ENCODE measurements at places on chromosomes 6 and 20.
A peak's percentile ranks its signal among the peaks of the same experiment; 100 is the strongest.

GRCh38 chr20:62969939-62970306, 17.4 kb downstream of the SLC17A9 start:
- no peak for DNase-seq

DNA sequence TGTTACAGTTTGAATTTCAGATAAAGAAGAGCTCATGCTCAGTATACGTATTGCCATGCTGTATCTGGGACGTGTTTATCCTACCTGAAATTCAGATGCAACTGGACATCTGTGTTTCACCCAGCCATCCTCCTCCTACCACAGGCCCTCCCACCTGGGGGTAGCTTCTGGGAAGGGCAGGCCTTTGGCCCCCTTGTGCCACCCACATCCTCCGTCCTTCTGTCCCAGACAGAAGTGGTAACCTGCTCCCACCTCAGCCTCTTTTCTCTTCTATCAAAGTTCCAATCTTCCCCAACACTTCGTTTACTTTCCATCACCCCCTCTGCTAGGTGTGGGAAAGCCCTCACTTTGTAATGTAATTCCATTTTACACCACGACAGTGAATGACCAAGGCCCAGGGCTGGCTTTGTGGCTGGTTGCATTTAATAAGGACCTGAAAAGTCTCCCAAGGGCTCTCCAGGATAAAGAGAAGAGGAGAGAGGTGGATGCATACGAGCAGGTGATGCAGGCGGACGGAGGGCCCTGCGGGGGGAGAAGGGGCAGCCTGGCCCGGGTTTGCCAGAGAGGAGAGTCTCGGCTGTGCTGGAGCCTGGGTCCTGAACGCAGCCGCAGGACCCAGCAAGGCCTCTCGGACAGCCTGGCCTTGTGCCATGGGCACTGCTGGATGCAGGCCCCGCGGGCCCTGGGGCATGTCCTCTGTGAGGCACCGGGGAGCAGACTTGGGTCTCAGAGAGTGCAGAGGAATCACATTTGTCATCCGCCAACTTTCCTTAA, 98.4 kb downstream of the PSMB1 start:
- DNase-seq, result no peak

DNA sequence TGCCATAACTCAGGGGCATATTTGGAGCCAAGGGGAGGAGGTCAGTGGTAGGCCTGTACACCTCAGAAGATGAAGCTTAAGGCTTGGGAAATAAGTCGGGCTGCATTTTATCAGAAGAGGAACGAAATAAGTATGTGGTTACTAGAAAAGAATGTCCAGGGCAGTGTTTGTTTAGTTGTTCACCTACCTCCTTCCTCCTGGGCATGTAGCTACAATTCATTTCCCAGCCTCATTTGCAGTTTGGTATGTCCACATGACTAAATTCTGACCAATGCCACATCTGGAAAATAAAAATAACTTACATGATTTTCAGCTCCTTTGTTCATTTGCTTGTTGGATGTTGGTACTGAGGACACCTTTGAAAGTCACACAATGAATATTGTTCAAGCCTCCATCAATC, 294.5 kb upstream of the RGS17 start:
- no peak for DNase-seq

DNA sequence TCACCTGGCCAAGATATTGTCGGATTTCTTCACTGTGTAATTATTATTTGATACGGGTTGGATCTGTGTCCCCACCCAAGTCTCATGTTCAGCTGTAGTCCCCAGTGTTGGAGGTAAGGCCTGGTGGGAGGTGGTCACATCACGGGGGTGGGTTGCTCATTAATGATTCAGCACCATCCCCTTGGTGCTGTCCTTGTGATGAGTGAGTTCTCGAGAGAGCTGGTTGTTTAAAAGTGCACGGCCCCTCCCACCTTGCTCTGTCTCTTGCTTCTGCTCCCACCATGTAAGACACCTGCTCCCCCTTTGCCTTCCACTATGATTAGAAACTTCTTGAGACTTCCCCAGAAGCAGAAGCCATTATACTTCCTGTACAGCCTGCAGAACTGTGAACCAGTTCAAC, 173.9 kb upstream of the PMEPA1 start:
- no peak for DNase-seq

- no peak for DNase-seq
Measured at GRCh38 chr6:153960741-153961140, 78.3 kb upstream of the OPRM1 start.

DNA sequence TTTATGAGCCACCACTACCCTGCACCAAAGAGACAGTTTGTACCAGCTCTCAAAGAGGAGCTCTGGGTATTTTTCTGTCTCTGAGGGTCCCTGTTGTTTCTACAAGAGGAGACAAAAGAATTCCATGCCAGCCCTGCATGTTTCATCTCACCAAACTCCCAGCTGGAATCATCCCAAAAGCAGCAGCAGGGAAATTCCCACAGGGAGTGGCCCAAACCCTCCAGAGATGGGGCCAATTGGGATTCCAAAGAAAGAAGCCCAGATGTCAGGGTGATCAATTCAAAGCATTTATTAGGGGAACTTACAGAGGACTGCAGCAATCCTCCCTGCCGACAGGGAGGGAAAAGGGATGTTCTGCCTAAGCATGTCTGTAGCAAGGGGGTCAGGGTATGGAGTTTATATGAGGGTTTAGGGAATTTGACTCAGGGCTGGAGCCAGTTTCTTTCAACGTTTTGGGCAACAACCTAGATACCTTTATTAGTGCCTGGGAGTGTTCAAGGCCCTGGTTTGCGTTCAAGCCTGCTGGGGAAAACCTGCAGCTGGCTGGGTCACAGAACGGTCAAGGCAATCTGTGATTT, 47.2 kb downstream of the MUC22 start:
- DNase-seq, result no peak

DNA sequence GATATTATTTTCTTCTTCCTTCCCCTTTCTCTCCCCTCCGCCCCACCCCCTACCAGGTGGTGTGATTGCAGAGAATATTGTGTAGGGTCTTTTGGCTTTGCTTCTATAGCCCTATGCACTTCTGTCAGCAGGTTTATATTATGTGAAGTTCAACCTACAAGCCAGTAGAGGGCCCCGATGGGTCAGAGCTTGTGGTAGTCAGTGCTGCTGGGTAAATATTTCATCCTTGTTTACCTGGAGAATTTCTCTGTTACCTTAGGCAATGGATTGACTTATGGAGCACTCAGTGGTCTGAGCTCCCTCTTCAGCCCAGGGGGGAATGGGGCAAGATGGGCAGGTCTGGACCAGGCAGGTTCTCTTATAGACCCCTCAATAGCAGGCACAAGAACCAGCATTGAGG, 720.9 kb downstream of the GRIK2 start:
- no peak for DNase-seq

DNA sequence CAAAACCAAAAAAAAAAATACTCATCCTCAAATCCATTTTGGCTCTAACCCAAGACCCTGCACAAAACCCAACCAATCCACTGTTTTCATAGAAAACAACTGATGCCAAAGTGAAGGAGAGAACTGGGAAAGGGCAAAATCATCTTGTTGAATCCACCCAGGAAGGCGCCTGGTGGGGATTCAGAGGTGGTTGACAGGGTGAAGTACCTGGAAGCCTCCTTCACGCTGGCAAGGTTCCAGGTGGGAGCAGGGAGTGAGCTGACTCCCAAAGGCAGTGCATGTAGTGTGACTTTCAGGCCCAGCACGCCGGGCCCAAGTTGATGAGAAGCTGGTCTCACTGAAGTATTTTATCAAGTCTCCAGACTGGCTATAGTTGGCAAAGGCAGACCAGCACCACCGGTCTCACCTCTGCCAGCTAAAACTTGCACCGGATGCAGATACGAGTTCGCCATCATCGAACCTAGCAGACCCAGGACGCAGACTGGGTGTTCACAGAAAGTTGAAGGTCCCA, 16.5 kb downstream of the PPP1R10 start:
- DNase-seq, result no peak

- DNase-seq, result peak; percentile 79
Measured at GRCh38 chr6:7909323-7910276, 988 bp downstream of the TXNDC5 start.

DNA sequence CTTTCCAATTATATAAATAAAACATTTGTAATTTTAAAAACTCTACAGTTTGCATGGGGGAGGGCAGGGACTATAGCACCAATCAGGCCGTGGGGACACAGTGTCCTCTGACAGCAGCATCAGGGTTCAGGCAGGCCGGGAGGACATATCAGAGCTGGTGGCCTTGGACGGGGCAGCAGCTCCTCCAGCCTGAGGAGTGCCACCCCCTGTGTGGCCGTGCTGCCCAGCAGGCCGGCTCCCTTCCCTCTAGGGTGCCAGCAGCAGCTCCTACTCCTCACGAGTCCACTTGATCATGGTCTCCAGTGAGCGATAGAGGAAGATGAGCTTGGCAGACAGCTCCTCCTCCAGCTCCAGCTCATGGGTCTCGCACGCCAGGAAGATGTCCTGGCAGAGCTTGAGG, 144.0 kb upstream of the PHACTR3 start:
- no peak for DNase-seq

DNA sequence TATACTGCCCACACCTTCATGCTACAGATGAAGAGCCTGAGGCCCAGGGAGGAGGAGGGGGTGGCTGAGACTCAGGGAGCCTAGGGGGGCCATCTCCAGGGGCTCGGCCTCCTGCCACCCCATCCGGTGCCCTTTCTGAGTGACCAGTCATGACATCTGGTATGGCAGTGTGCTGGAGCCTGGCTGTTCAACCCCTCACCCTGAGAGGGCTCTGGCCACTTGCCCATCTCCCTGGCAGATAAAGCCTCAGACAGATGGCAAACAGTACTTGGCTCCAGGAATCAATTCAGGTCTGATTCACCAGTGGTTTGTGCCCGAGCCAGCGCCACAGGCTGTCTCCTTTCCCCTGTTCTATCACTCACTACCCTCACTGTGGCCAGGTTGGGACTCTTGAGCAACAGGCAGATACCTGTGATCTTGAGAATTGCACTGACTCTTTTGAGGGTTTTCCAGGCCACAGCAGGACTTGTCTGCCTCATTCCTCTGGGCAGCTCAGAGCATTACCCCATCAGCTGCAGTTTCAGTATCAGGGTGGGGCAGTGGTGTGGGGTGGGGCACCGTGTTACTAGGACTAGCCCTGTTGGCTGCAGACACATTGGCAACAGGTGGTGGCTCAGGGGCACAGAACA, 22.8 kb downstream of the SRSF3 start:
- no peak for DNase-seq

GRCh38 chr6:170151321-170151771, 139.5 kb downstream of the DLL1 start:
- DNase-seq, result no peak

- DNase-seq, result no peak
Measured at GRCh38 chr6:131136021-131136786, 937 bp downstream of the AKAP7 start.

DNA sequence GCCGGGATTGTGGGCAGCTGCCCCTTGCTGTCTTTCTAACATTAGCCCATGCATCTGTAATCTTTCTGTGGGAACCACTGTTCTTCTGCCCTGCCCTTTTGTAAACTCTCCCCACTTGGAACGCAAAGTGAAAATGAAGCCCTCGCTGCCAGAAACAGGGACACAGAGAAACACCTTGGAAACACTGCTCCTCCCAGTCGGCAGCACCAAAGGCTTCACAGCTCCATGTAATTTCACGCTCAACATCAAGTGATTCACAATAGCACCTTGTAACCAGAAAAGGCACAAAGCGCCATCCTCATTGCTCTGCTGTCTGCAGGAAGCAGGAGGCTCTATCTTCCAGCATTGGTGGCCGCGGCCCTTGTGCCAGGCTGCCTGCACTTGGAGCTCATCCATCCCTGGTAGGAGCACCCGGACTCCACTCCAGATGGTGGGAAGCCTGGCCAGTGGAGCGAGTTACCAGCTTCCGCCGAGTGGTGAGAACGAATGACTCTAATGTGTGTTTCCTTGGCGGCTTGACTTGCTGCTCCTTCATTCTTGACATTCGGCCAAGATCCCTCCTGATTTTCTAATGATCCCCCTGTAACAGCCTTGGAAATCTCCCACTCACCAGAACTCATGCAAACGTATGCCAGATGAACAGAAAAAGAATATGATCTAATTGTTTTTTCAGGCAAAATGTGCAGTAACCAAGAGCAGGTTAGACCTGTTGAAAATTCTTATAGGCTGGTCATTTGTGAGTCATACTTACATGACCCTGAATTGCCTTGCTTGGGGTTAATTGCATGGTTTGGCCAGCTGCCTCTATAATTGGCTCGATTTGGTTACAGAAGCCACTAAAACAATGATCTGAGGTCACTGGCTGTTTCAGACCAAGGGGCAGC, 169.1 kb upstream of the CDYL start:
- DNase-seq, result no peak

GRCh38 chr20:7392542-7393206, 547.6 kb downstream of the HAO1 start:
- DNase-seq, result no peak

DNA sequence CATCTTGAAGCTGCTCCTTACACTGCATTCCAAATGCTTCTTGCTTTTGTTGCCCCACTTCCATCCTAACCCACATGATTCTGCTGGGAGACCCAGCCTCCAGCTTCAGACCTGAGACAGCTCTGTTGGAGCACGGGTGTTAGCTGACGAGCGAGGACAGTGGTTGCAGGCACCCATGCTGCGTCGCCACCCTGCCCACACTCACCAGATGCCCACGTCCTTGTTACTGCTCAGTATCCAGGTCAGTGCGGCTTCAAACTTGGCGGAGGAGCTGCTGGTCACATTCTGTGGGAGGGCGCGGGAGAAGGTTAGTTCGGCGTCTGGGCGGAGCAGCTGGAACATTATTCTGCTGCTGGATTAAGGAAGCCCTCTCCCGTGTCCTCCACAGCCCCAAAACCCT, 9.0 kb downstream of the LEMD2 start:
- DNase-seq, result no peak

- no peak for DNase-seq
Measured at GRCh38 chr6:169092375-169092774, 161.3 kb downstream of the THBS2 start.

- no peak for DNase-seq
Measured at GRCh38 chr6:89678531-89678930, 40.0 kb upstream of the LYRM2 start.

- no peak for DNase-seq
Measured at GRCh38 chr6:130937942-130938604, 110.9 kb downstream of the SMLR1 start.

DNA sequence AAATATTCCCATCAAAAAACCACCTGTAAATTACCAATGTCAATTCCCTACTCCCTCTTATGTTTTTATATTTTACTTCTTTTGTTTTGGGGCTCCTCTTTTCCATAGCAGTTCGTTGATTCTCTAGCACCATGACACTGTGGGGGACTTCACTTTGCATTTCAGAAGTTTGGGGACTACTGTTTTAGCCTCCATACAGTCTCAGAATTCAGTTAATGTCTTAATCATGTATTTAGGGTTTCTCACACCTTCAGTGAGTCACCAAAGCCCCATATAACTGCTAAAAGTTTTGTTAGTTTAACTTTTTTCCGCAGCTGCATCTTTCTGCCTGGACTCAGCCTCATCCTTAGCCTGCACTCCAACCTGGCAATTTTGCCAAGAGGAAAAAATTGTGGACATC, 20.7 kb upstream of the AIG1 start:
- no peak for DNase-seq
